Iris pigment epithelial cell (primary cell): ENCODE measurements at places on chromosomes 6 and 20.

- DNase-seq: no peak
Measured at GRCh38 chr20:44589537-44589936, 7.2 kb downstream of the PKIG start.

GRCh38 chr6:22149501-22150367, 147.1 kb downstream of the PRL start:
- peak; percentile 73 for DNase-seq

DNA sequence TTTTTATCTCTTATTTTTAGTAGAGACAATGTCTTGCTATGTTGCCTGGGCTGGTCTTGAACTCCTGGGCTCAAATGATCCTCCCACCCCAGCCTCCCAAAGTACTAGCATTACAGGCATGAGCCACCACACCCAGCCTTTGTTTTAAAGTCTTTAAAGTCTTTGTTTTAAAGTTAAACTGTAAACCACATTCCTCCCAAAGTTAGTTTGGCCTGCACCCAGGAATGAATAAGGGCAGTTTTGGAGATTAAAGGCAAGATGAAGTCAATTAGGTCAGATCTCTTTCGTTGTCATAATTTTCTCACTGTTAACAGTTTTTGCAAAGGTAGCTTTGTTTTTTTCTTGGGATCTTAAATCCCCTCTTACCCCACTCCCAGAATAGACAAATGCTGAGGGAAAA, 63.8 kb downstream of the UBR2 start:
- DNase-seq: no peak

DNA sequence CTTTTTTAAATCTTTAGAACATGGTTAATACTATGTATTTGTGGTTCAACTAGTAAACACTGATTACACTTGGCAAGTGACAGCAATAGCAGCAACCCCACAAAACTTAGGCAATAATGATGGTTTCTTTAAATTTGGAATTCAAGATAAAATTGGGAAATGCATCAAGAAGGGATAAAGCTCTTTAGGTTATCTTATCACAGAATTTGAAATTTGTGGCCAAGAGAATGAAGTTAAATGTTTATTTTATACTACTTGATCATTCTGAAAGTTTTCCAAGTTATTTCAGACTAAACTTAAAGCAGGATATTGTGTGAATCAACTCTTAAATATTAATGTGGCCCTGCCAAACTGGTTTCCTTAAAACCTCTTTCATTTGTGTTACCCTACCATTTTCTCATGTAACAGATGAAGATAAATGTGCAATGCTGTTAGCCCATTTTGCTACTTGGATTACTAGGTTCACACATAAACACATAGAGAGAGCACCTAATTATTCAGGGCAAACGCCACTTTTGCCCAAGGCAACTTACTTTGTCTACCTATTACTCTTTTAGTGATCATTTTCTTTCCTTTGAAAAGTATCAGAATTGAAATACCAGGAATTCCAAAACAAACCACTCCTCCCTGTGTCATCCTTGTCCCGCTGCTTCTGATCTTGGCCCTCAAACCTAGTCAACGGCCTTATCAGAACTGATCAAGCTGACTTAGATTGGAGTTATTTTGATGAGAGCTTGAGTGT, 186.7 kb upstream of the TENT5A start:
- DNase-seq: peak; percentile 70

DNA sequence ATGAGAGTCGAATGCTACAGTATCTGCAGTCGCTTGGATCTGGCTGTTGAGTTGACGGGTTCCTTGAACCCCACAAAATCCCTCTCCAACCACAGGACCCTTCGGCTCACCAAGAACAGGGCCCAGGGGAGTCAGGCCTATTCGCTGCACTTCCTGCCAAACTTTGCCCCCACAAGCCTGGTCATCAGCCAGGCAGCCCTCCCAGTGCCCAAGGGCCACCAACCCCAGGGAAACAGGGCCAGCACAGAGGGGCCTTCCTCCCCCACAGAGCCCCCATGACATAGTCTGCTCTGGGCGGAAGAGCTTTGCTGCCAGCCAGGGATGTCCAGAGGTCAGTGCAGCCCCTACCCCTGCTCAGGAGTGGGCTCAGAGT, 34.5 kb upstream of the MRGBP start:
- DNase-seq: no peak

GRCh38 chr6:106959985-106960384, 14.5 kb downstream of the CD24 start:
- no peak for DNase-seq
